ENCODE measurements at places on chromosomes 13 and 19. TPM values are rescaled to one million over a fixed set of nuclear protein-coding genes. Genes with fewer than 3 reads are reported as not detected.
A peak's percentile ranks its signal among the peaks of the same experiment; 100 is the strongest.

Gene S1PR5
- total RNA-seq = 2.4 TPM

Gene GFY
- not detected for total RNA-seq

Gene CCDC97
- total RNA-seq = 18.3 TPM

Gene ELF1
- 17.7 TPM for total RNA-seq

DNA sequence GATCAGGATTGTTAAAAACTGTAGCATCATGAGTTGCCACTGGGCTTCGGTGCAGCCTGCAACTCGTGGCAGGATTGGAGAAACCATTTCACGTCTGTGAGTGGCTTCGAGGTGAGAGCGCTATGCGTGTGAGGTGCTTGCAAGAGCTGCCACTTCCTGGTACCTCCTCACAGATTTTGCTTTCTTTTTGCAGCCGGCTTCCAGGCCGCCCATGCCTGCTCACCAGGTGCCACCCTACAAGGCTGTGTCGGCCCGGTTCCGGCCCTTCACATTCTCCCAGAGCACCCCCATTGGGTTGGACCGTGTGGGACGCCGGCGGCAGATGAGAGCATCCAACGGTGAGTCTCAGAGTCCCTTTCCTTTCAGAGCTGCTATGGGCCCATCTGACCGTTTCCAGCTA lies 57.9 kb upstream of the C1QTNF9 start:
- no peak for DNase-seq

- DNase-seq = peak; percentile 49
Measured at GRCh38 chr19:48636859-48637448, at the start of gene DBP. Gene DBP (minus strand): TSS chr19:48637379. CDS start chr19:48636994, 385 bp downstream.

GRCh38 chr19:10553943-10554381 lies 10.3 kb downstream of the ATG4D start:
- DNase-seq = no peak

DNA sequence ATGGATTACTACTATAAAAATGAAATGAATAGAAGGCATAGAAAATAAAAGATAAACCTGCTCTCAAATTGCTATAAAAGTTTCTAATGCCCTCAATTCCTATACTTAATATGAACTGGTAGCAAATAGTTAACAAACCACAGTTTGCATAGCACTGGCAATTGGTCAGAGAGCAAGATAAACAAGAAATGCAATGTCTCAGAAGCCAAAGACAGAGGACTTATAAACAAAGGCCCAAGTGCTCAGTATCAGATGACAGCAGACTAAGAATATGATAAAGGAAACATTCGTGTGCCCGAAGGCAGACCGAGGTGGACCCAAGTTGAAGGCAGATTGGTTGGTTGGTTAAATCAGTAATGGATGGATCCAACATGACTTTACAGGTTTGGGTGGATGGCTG lies 50.6 kb downstream of the IPO5 start:
- DNase-seq = peak; percentile 25

DNA sequence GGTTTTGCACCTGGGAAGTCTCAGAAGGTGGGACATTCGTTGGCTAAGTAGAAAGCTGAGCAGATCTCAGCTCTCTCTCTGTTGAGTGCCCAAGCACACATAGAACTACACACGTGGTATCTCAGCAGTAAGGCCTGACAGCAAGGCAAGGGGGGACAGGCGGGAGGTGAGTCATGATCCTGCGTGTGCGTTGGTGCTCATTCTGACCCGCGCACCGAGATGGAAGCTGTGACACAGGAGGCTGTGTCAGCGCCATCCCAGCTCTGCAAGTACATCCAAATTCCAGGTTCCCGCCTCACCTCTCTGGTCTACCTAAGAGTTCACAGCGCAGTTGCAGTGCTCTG lies 135.7 kb downstream of the USP12 start:
- DNase-seq = peak; percentile 76

GRCh38 chr13:35478271-35479037 lies 2.0 kb upstream of the MAB21L1 start:
- no peak for DNase-seq

GRCh38 chr13:102333320-102334198 lies 68.3 kb downstream of the FGF14 start:
- DNase-seq = no peak

DNA sequence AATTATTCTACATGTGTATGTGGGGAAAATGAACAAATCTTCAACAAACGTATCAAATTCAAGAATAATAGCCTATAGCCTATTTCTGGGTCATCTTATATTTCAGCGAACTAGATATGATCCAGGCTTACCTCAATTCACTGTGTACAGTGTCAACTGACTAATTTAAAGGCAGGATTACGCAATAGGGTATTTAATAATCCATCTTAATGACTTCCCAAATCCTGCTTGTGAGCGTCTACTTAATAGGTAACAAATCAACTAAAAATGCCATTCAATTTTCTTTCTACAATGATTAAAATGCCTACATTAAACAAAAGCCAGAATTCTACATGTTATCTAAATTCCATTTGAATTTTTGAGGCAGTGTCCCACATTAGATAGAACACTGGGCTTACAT lies 67.0 kb downstream of the USP12 start:
- DNase-seq = no peak

- DNase-seq = no peak
Measured at GRCh38 chr13:31790992-31791391, 51.7 kb downstream of the RXFP2 start.
